ENCODE measurements at places on chromosomes 3 and 15. TPM values are rescaled to one million over a fixed set of nuclear protein-coding genes. Genes with fewer than 3 reads are reported as not detected.
A peak's percentile ranks its signal among the peaks of the same experiment; 100 is the strongest.

- H3K27me3 ChIP-seq, result no peaks in the 10 kb centered on the region
- DNase-seq, result no peak
- H3K36me3 ChIP-seq, result no peaks in the 10 kb centered on the region
- no peak overlapping the region for H3K4me3 ChIP-seq
Measured at GRCh38 chr3:98846101-98846500, 55.4 kb downstream of the DCBLD2 start.

GRCh38 chr3:7630925-7631324 is 770.0 kb downstream of the GRM7 start:
- H3K27ac ChIP-seq, result no peak overlapping the region
- H3K36me3 ChIP-seq, result no peaks in the 10 kb centered on the region
- H3K4me3 ChIP-seq, result no peak overlapping the region
- H3K27me3 ChIP-seq, result no peaks in the 10 kb centered on the region

GRCh38 chr3:141373232-141373631 is 4.9 kb downstream of the ZBTB38 start:
- peak overlapping the region; percentile 59 for H3K27ac ChIP-seq
- H3K4me1 ChIP-seq, result peaks cover 71% of the 10 kb centered on the region
- no peaks in the 10 kb centered on the region for H3K27me3 ChIP-seq

- no peaks in the 10 kb centered on the region for H3K4me1 ChIP-seq
- H3K27ac ChIP-seq, result no peak overlapping the region
- no peaks in the 10 kb centered on the region for H3K36me3 ChIP-seq
- no peak for DNase-seq
- H3K27me3 ChIP-seq, result peaks cover 36% of the 10 kb centered on the region
- no peak overlapping the region for H3K4me3 ChIP-seq
Measured at GRCh38 chr15:70348226-70348543, 250.5 kb upstream of the TLE3 start.

DNA sequence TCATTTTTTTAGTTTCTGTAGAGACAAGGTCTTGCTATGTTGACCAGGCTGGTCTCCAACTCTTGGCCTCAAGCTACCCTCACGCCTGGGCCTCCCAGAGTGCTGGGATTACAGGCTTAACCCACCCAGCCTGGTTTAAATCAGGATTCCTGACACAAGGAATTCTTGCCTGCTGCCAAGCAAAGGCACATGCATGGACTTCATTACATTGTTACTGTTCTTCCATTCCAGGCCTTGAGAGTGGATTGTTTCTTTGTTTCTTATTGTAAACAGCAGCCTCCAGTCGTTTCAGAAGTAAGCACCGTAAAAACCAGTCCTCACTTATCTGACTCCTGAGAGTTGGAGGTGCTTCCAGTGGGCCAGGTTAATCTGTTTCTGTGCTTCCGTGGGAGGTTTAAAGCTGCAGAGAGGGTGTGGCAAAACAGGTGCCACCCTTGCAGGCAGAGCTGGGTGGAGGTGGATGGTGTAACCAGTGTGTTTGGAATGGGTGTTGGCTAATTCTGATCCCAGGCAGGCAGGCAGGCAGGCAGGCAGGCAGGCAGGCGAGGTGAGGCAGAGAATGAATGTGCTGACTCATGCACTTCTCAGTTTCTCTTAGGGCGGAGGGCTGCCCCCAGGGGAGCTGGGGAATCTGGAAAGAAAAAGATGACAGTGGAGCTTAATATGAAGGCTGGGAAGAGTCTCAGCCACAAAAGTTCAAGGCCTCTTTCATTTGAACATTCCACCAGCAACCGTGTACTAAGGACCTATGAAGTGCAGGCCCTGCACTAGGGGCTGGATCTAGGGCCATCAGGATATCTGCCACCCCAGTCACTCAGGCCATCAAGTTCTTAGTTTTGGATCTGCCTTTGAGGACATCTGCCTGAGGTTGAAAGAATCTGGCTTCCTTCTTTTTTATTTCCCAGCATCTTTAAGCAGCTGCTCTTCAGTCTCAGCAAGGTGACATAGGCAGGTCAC is 37.0 kb upstream of the CDCP1 start:
- no peak overlapping the region for H3K27ac ChIP-seq
- peaks cover 26% of the 10 kb centered on the region for H3K4me1 ChIP-seq
- H3K27me3 ChIP-seq, result peaks cover 10% of the 10 kb centered on the region
- H3K36me3 ChIP-seq, result no peaks in the 10 kb centered on the region
- no peak overlapping the region for H3K4me3 ChIP-seq
- DNase-seq, result no peak

DNA sequence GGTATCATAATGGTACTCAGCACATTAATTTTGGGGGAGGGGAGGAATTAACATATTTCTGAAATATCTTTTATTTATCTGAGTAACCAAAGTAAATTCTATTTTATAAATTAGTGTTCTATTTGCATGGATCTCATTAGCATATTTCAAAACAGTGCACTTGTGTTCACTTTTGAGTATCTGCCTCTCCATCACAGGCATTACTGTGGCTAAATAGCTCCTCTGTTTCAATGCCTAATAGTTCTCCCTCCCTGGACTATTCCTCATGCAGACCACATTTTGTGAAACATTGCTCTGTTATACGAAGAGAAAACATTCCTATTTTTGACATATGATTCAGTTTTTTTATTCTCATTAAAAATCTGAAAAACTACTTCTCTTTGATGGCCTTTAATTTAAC is 1127.8 kb downstream of the TUSC7 start:
- no peak overlapping the region for H3K4me3 ChIP-seq
- H3K27ac ChIP-seq, result no peak overlapping the region
- H3K27me3 ChIP-seq, result no peaks in the 10 kb centered on the region
- DNase-seq, result no peak

DNA sequence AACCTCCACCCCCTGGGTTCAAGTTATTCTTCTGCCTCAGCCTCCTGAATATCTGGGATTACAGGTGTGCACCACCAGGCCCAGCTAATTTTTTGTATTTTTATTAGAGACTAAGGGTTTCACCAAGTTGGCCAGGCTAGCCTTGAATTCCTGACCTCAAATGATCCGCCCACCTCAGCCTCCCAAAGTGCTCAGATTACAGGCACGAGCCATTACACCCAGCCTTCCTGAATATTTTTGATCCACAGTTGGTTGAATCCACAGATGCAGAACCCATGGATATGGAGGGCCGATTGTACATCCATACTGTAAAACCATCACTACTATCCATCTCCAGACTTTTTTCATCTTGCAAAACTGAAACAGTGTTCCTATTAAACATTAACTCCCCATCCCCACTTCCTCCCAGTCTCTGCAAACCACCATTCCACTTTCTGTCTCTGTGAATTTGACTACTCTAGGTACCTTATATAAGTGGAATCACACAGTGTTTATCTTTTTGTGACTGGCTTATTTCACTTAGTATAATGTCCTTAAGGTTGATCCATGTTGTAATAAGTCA is 8.2 kb upstream of the TMEM62 start:
- no peak for DNase-seq
- no peak overlapping the region for H3K27ac ChIP-seq
- peaks cover 1% of the 10 kb centered on the region for H3K36me3 ChIP-seq
- no peak overlapping the region for H3K4me3 ChIP-seq
- H3K27me3 ChIP-seq, result peaks cover 15% of the 10 kb centered on the region

GRCh38 chr3:115784739-115785536 is 161.6 kb downstream of the GAP43 start:
- H3K27me3 ChIP-seq, result peaks cover 8% of the 10 kb centered on the region
- H3K36me3 ChIP-seq, result no peaks in the 10 kb centered on the region
- H3K27ac ChIP-seq, result peak overlapping the region; percentile 42
- DNase-seq, result no peak

DNA sequence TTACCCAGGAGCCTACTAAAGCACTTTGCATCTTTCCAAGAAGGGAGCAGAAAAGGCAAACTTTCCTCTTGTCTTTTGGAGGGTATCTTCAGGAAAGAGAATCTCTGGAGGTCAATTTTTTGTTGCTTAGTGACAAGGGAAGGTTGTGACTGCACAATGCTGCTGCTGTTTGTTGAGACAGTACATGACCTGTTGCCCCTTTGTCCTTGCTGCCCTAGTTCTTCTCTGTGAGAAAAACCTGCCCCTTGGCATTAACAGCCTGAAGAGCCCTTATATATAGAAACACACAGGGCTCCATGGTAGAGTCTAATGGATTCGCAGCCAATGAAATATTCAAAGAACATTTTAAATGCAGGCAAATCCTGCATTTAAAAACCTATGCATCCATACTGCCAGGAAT is 20.3 kb downstream of the KLHDC8B start:
- no peaks in the 10 kb centered on the region for H3K27me3 ChIP-seq
- no peaks in the 10 kb centered on the region for H3K4me1 ChIP-seq
- no peak overlapping the region for H3K4me3 ChIP-seq

DNA sequence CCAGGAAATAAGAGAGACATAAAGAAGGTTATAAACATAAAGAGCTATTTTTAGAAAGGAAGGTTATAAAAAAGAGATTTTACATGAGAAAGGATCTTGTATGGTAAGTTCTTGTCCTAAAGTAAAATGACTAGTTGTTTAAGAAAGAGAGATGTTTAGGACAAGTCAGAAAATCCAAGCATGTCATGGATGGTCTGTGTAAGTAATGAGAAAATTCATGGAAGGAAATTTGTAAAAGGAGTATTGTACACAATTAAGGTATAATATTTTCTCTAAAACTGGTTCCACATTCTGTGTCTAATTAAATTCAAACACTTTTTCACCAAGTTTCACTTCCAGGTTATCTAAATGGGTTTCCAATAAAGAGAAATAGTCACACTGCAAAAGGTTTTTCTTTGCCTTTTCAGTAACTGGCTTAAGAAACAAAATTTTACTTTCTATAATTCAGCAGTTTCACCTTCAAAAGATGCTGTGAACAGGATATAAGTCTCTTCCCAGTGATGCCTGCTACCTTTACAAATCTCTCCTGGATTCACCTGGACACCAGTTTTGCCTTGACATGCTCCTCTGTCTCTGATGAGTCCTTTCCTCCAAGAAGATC is 455.7 kb downstream of the ZIC1 start:
- H3K4me1 ChIP-seq, result no peaks in the 10 kb centered on the region
- H3K27me3 ChIP-seq, result no peaks in the 10 kb centered on the region
- no peak for DNase-seq
- H3K36me3 ChIP-seq, result no peaks in the 10 kb centered on the region
- no peak overlapping the region for H3K4me3 ChIP-seq
- no peak overlapping the region for H3K27ac ChIP-seq

DNA sequence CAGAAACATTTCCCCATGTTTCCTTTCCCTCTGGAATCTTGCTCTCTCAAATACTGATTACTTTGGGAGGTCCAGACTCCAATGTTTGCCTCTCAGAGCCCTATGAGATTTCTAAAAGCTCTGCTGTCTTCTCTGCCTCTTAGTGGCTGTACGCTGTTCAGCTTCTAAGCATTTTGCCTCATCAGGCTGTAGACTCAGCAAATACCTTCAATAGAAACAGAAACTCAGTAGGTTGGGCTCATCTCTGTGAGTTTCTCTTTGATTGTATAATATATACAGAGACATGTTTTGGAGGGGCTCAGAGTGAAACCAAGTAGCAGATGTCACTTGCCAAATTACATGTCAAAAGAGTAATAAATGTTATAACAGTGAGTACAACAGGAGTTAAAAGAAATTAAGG is 380.8 kb upstream of the MEIS2 start:
- H3K27me3 ChIP-seq, result no peaks in the 10 kb centered on the region
- no peak for DNase-seq
- no peaks in the 10 kb centered on the region for H3K4me1 ChIP-seq
- H3K4me3 ChIP-seq, result no peak overlapping the region

GRCh38 chr3:39191773-39192172 is 622 bp downstream of the XIRP1 start:
- H3K4me3 ChIP-seq, result no peak overlapping the region
- no peaks in the 10 kb centered on the region for H3K36me3 ChIP-seq
- no peak for DNase-seq
- peaks cover under 1% of the 10 kb centered on the region for H3K27me3 ChIP-seq

DNA sequence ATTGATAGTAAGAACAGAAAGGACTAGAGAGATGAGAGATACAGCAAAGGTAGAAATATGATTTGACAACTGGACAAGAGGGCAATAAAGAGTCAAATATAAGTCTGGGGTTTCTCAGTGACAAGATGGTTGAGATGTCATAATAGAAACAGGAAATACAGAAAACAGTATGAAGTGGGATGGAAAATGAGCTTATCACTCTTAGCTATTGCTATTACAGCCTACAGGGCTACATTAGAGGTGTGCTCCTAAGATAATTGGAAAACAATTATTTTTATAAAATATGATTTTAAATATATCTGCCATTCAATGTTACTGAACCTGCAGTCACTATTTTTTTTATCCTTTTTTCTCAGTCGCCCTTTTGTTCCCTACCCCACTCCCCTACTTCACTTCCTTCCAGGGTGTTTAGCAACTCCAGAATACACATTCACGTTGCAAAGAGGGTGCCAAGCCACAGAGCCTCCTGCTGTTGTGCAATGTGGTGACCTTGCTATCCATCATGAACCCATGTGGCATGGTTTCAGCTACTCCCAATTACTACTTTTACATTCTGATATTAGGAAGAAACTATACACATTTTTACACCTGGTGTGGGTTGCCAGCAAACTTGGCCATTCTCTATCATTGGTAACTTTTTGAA is 6.0 kb downstream of the NRG4 start:
- H3K4me3 ChIP-seq, result no peak overlapping the region

GRCh38 chr15:46786590-46787285 is 930.6 kb upstream of the SEMA6D start:
- H3K36me3 ChIP-seq, result no peaks in the 10 kb centered on the region
- no peak for DNase-seq
- H3K4me1 ChIP-seq, result no peaks in the 10 kb centered on the region
- no peaks in the 10 kb centered on the region for H3K27me3 ChIP-seq

DNA sequence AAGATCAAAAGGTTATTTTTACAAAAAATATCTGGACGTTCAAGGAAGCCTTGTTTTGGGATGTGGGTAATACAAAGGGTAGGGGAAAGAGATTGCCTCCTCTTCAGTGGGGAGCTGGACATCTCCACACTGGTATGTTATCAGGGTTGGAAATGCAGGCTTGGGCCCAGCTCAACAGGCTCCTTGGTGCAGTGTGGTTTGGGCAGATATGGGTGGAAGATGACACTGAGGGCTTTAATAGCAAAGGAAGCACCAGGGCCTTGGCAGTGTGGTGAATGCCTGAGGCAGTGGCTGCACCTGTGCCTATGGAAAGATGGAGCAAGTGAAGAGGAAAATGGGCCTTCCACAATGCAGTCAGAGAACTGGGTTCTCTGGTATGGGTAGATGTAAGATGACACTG is 11.2 kb upstream of the MED12L start:
- H3K27ac ChIP-seq, result no peak overlapping the region
- no peaks in the 10 kb centered on the region for H3K36me3 ChIP-seq
- H3K27me3 ChIP-seq, result peaks cover 5% of the 10 kb centered on the region
- H3K4me3 ChIP-seq, result no peak overlapping the region
- H3K4me1 ChIP-seq, result no peaks in the 10 kb centered on the region

GRCh38 chr15:69997813-69998212 is 99.9 kb downstream of the TLE3 start:
- H3K4me3 ChIP-seq, result no peak overlapping the region
- H3K27ac ChIP-seq, result no peak overlapping the region
- DNase-seq, result no peak
- peaks cover under 1% of the 10 kb centered on the region for H3K36me3 ChIP-seq
- H3K4me1 ChIP-seq, result no peaks in the 10 kb centered on the region
- no peaks in the 10 kb centered on the region for H3K27me3 ChIP-seq

- no peak overlapping the region for H3K4me3 ChIP-seq
- no peaks in the 10 kb centered on the region for H3K4me1 ChIP-seq
- H3K27me3 ChIP-seq, result peaks cover 11% of the 10 kb centered on the region
- no peaks in the 10 kb centered on the region for H3K36me3 ChIP-seq
Measured at GRCh38 chr3:53808496-53808895, 37.7 kb downstream of the CHDH start.

The TMEM207 gene
- total RNA-seq, result not detected

The CHRNB4 gene
- total RNA-seq, result not detected

The FEZF2 gene
- total RNA-seq, result not detected

The NLGN1 gene
- total RNA-seq, result not detected

The CIB2 gene
- total RNA-seq, result 3.8 TPM

The SAMMSON gene
- total RNA-seq, result not detected

The UBAP1L gene
- 5.2 TPM for total RNA-seq

Data from activated T-cell treated with anti-CD3 and anti-CD28 coated beads, Interleukin-2, amount 50 U/mL, for 72 hours (primary cell).